ENCODE measurements at places on chromosomes 5 and 9. TPM values are rescaled to one million over a fixed set of nuclear protein-coding genes. Genes with fewer than 3 reads are reported as not detected.

BAAT gene
- total RNA-seq, result not detected

NFIB gene
- 98.5 TPM for total RNA-seq

RANBP6 gene
- total RNA-seq, result 8.6 TPM

ENTREP1 gene
- 14.9 TPM for total RNA-seq

RAB24 gene
- total RNA-seq, result 41.1 TPM
